ENCODE measurements at places on chromosomes 16 and 17.

- DNase-seq: no peak
These were observed 214.0 kb upstream of the ASIC2 start for GRCh38 chr17:33506889-33507650.

DNA sequence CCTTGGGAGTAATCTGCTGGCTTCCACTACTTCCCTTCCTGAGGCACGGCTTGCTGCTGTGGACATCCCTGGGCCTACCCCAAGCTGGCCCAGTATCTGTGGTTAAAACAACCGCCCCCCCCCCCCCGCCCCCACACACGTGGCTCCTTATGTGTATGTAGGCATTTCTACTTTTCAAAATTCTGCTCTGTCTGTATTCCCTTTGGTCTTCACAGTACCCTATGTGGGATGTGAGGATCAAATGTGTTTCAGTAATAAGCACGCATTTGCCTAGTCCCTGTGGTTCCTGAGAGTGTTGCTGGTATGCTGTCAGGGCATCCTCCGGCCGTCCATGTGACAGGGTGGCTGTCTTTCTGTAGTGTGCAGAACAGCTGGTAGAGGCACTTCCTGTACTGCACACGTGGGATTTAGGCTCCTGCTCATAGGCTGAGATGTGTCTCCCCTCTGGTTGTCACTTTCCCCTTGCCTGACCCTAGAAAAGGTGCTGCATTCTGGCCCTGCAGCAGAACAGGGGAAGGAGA is 2.2 kb downstream of the NT5M start:
- DNase-seq: no peak

GRCh38 chr17:69949496-69949895 is 125.5 kb upstream of the KCNJ16 start:
- DNase-seq: no peak

DNA sequence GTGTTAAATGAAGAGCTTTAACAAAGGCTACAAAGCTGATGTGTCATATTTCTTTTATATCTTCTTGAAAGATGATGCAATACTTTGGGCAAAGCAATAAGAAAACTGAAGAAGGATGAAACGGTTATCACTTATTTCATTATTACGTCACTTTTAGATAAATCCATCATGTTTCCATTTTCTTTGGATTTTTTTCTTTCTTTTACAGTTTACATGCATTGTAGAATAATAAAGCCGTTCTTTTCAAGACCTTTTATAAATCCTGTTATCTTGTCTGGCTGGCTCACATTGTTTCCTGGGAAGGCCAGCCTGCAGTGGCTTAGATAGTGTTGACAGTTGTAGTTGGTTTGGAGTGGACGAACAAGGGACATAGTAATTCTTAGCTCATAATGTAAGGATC is 28.9 kb downstream of the TANC2 start:
- DNase-seq: no peak

GRCh38 chr16:50269061-50269705 is 2.8 kb downstream of the ADCY7 start:
- no peak for DNase-seq

GRCh38 chr17:81350320-81350890 is 44.9 kb upstream of the BAHCC1 start:
- DNase-seq: no peak

DNA sequence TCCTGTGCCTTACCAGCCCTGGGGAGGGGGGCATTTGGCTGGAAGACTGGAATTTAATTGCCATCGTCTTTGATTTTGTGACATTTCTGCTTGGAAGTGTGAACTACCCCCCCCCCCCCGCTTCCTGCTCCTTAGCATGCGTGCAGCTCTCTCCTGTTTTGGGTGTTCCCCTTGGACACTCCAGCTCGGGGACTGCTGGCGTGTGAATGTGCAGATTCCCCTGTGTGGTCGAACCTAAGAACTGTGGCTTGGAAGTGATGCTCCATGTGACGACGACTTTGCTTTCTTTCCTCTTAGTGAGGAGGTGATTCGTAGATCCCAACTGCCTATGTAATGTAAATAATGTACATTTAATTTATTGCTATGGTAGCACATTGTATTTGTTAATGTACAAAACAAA is 26.1 kb downstream of the OR1D5 start:
- DNase-seq: no peak

- DNase-seq: no peak
These were observed 157.0 kb downstream of the COPRS start for GRCh38 chr17:31702041-31702440.

- DNase-seq: no peak
These were observed 57.1 kb upstream of the KCNJ16 start for GRCh38 chr17:70017941-70018340.

GRCh38 chr17:60305141-60305540 is 86.8 kb downstream of the USP32 start:
- DNase-seq: no peak

- no peak for DNase-seq
These were observed 20.2 kb upstream of the C1QL1 start for GRCh38 chr17:44988044-44988942.

GRCh38 chr16:19223235-19224170 is 55.5 kb downstream of the SYT17 start:
- no peak for DNase-seq

DNA sequence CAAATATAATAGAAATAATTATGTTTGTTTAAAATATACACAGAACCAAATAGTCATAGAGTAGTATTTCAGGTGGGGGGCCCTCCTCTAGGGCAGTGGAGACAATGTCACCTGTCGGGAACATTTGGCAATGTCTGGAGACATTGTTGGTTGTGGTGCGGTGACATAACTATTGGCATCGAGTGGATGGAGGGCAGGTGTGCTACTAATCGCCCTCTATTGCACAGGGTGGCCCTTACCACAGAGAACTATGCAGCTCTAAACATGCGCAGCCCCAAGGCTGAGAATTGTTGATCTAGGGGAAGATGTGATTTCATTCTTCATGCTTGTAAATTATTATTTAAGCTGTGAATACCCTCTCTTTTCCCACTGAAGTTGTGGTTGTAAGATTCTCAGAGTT is 594.0 kb downstream of the WWOX start:
- DNase-seq: peak; percentile 17

GRCh38 chr16:66250686-66251431 is 115.6 kb upstream of the CDH5 start:
- no peak for DNase-seq

- no peak for DNase-seq
These were observed 27.8 kb downstream of the POLR3E start for GRCh38 chr16:22324787-22325597.

DNA sequence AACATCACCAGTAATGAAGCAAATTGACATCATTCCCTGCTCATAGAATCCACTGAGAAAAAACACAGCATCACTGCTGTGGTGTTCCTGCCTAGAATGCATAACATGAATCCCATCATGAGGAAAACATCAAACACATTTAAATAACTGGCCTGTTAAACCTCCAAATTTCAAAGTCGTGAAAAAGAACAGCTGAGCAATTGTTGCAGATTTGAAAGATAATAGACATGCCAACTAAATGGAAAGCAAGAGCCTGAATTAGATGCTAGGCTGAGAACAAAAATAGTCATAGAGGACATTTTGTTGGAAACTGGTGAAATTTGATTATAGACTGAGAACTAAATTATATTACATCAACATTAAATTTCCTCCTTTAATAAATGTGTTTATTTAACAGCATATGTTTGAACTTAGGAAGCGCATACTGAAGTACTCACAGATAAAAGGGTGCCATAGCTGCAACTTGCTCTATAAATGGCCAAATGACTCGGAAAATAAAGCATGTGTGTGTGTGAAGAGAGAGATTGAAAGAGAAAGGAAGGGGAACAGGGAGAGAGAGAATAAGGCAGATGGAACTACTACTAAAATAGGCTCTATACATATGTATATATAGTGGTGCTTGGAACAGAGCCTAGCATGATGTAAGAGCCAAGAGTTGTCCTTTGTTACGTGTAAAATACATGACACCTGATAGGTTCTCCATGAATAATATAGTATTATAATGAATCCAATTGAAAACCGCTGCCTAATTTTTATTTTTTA is 305.0 kb upstream of the MON1B start:
- DNase-seq: no peak

DNA sequence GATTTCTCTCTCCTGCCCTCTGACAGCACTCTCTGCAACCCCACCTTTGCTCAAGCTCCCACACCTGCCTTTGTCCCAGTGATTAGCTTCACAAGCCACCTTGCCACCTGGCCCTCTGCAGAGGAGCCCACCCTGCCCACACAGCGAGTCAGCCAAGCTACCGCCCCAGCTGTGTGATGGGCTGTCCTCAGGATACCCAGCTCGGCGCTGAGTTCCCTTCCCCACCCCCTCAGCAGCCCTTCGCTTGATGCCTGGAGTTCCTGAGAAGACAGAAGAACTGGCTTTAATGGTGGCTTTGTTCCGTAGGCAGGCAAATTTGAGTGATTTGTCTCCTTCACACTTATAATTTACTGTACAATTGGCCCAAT is 266.4 kb downstream of the CBLN1 start:
- DNase-seq: no peak

DNA sequence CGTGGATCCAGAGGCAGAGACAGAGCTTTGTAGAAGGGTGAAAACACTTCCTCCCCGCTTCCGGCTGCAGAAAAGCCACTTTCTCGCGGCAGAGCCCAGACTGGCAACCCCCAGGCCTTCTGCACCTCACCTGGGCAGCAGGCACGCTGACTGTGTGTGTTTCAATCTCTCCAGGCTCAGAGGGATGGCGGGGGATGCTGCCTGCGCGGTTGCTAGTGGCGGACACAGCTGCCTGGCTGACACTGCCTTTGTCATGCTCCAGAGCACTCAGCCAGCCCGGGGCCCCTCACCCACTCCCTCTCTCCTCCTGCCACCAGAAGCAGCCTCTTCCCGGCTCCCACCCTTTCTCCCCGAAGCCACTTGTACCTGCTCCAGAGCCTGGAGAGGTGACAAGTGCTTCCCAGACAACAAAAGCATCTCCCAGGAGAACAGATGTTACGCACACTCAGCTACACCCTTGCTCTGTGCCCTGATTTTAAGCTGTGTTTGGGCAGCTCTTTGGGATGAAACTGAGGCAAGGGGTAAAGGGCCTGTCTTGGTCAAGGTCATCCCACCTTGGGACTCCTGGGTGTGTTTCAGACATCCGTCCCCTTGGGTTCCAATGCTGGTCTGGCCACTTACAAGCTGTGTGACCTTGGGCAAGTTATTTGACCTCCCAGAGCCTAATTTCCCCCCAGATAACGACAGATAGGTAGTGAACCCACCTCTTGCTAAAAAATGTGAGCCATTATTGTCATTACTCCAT is 9.2 kb upstream of the GLIS2 start:
- DNase-seq: peak; percentile 49

DNA sequence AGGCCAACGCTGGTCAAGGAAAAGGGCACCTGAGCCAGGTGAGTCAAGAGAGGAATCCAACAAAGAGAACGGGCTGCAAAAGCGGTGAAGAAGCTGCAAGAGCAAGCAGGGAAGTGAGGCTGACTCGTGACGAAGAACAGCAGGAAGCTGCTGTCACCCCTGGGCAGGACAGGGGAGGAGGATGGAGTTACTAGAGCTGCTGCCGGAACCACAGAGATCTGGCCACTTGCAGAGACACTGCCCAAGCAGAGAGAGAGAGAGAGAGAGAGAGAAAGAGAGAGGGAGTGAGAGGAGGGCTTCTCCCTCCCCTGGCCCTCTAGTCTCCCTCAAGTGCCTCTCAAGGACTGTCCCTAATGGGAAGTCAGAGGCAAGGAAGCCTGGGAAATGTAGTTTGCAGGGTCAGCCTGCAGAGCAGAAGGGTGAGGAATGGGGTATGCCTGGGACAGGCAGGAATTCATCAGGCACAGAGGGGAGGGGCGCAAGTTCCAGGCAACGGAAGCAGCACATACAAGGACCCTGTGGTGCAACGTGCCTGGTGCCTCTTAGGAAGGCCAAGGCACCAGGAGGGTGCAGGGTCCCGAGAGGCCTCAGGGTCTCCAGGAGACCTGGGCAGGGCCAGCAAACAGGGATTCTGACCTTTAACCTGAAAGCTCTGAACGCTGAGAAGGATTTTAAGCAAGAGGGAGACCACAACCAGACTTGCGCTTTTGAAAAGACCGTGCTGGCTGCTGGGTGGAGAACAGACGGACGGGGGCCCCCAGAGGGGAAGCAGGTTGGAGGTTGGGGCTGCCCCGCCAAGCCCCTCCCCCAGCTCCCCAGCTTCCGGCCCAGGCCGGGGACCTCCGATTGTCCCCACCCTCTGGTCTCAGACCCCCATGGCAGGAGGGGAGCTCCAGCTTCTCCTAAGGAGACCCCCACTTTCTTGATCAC is 45.8 kb upstream of the CIBAR2 start:
- DNase-seq: no peak

DNA sequence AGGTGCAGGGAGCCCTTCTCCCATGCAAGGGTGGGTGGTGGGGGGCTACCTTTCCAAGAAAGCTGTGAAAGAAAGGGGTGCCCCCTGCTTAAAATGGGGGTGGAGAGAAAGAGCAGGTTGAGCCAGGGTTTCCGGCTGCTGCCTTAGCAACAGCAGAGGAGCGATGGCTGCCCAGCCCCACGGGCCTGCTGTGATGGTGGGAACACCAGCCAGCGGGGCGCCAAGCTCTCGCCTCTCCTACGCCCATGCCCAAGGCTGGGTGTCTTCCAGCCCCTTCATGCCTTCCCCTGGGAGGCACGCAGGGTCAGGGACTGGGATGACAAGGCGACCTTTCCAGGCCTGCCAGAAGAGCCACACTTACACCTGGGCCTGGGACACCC is 3.0 kb downstream of the FMNL1 start:
- DNase-seq: no peak

All from COR-L47 (cell line).